ENCODE measurements at places on chromosomes 1 and 21.

GRCh38 chr1:218374401-218375353, 29.5 kb downstream of the TGFB2 start:
- DNase-seq, result no peak

- no peak for DNase-seq
Measured at GRCh38 chr1:151898519-151898991, 10.8 kb downstream of the THEM4 start.

DNA sequence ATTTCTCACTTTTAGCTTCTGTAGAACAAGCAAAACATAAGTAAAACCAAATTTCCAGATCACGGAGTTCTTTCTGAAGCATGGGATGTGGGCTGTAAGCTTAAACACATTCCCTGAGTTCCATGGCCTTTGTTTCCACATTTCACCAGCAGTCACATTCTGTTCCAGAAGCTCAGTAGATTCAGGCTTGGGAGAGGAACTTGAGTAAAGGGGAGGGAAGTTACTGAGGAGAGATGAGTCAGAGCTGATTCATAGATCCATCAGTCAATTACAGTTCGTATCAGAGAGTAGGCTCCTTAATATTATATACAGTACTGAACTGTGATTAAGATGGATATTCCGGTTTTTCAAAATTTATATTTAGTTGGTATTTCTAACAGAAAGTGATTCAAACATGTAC, 614.3 kb downstream of the NCAM2 start:
- no peak for DNase-seq

DNA sequence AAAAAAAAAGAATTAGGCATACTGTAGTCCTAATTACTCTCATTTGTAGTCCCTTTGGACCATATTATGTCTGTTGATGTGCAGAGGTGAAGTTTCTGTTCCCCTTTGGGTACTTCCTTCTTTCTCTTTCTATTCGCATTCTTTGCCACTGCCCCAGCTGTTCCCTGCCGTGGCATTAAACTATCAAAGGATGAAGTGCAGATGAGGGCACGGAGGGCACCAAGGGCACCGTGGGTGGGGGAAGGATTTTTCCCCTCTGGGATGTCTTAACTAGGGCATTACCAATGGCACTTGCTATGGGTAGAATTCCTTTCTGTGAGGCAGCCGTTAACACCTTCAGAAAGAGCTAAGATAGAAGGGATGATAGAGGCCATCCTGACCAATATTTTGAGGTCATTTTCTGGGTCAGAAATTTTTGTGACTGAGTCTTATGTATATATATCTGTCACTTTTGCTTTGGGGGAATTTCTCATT, 4.9 kb upstream of the MAPKAPK2 start:
- no peak for DNase-seq

GRCh38 chr1:48608882-48609281, 136.9 kb upstream of the SPATA6 start:
- DNase-seq, result no peak

DNA sequence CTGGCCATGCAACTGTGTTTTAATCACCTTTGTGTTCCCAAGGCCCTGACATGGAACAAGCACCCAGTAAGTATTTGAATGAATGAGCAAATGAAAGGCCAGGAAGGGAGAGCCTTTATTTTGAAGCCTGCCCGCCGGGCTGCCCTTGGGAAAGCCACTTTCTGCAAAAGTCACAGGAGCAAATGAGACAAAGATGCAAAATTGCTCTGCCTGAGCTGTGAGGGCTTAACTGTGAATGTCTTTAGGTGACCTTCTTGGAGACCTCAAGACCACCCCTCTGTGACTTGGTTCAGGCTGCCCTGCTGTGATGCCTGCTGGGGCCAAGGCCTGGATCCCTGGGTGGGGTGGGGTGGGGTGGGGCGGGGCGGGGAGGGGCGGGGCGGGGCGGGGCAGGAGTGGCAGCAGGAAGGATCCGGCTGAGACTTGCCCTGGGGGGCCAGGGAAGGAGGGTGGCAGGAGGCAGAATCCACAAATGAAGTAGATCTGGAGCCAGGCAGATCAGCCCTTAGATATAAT, 54.0 kb downstream of the RUNX3 start:
- DNase-seq, result no peak

GRCh38 chr1:198892065-198892464, 253.2 kb downstream of the PTPRC start:
- DNase-seq, result no peak
